ENCODE measurements at places on chromosomes 3 and 15. TPM values are rescaled to one million over a fixed set of nuclear protein-coding genes. Genes with fewer than 3 reads are reported as not detected.

The SLC22A14 gene
- total RNA-seq: not detected

DNA sequence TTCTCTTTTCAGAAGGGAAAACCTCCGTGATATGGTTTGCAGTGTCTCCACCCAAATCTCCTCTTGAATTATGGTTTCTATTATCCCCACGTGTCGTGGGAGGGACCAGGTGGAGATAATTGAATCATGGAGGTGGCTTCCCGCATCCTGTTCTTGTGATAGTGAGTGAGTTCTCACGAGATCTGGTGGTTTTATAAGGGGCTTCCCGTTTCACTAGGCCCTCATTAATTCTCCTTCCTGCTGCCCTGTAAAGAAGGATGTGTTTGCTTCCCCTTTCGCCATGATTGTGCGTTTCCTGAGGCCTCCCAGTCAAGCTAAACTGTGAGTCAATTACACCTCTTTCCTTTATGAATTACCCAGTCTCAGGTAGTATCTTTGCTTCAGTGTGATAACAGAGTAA, 692.7 kb upstream of the GRM7 start:
- no peaks in the 10 kb centered on the region for H3K4me1 ChIP-seq
- no peak for DNase-seq
- H3K36me3 ChIP-seq: no peaks in the 10 kb centered on the region
- H3K27ac ChIP-seq: no peak overlapping the region
- H3K27me3 ChIP-seq: no peaks in the 10 kb centered on the region

GRCh38 chr3:184186184-184186901, at the start of gene ABCF3:
ABCF3 (plus strand) TSS chr3:184186199; CDS start chr3:184186208, 9 bp downstream.
- no peak for DNase-seq
- H3K36me3 ChIP-seq: peaks cover 50% of the 10 kb centered on the region
- peak within 1 kb of the TSS; percentile 94 for H3K4me3 ChIP-seq
- H3K27me3 ChIP-seq: no peaks in the 10 kb centered on the region
- peak within 1 kb of the TSS; percentile 94 for H3K27ac ChIP-seq

- H3K4me3 ChIP-seq: no peak overlapping the region
- H3K27me3 ChIP-seq: no peaks in the 10 kb centered on the region
- H3K36me3 ChIP-seq: no peaks in the 10 kb centered on the region
- no peak overlapping the region for H3K27ac ChIP-seq
Measured at GRCh38 chr3:178203165-178203564, 333.1 kb upstream of the KCNMB2 start.

The SHF gene
- 0.79 TPM for total RNA-seq

GRCh38 chr3:123387532-123387931, 61.4 kb downstream of the ADCY5 start:
- no peak overlapping the region for H3K4me3 ChIP-seq
- no peak overlapping the region for H3K27ac ChIP-seq
- no peaks in the 10 kb centered on the region for H3K36me3 ChIP-seq
- H3K27me3 ChIP-seq: peaks cover 4% of the 10 kb centered on the region
- no peaks in the 10 kb centered on the region for H3K4me1 ChIP-seq

The CPNE4 gene
- not detected for total RNA-seq

The GCSAM gene
- total RNA-seq: 9.9 TPM

GRCh38 chr3:71991681-71992080, 206.7 kb upstream of the PROK2 start:
- H3K4me3 ChIP-seq: no peak overlapping the region
- peaks cover 24% of the 10 kb centered on the region for H3K4me1 ChIP-seq
- no peak overlapping the region for H3K27ac ChIP-seq

The IFRD2 gene
- total RNA-seq: 66.0 TPM

The WDR49 gene
- total RNA-seq: 0.40 TPM

All from activated CD4-positive, alpha-beta T cell treated with anti-CD3 and anti-CD28 coated beads, Interleukin-2, amount 10 ng/mL, durations not matched to agents 7 days and 5 days (primary cell).